ENCODE measurements at places on chromosomes 6 and 20. TPM values are rescaled to one million over a fixed set of nuclear protein-coding genes. Genes with fewer than 3 reads are reported as not detected.

Gene TP53INP2
- 72.0 TPM for polyA plus RNA-seq

Gene CRNKL1
- 10.9 TPM for polyA plus RNA-seq

DNA sequence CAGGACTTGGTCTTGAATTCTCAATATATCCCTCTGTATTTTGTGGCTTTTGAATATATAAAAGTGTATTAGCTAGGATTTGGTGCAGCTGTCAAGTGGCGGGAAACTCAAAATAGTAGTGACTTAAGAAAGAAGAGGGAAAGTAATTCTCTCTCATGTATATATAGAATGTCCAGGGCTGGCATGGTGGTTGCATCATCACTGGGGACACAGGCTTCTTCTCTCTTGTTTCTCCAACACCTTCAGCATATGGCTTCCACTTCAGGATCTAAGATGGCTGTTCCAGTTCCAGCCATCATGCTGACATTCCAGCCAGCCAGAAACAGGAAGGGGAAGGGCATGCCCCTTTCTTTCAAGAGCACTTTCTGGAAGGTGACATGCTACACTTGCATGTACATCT lies 11.8 kb upstream of the GPR6 start:
- DNase-seq: no peak

DNA sequence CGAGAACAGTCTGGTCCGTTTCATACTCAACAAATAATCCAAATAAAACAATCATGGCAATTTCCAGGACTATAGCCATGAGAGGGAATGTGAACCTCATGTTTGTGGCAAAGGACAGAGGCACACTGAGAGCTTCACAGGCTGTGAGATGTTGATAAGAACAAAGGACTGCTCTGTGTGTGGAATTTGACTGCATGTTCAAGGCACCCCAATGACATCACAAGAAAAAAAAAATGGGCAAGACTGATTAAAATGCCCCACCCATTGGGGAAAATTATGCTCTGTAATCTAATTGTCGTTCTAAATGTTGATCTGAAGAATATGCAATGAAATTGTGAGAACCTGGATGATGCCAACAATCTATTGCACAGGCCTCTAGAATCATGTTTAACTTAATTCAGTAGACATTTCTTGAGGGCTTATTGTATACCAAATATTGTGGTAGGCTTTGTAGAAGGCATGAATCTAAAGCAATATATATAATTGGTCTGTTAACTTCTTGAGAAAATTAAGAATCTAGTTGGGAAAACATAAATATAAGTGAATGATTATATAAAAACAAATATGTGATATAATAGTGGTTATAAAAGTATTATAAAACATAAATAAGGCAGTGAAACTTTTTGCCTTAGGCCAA lies at the start of gene RHAG:
Gene RHAG (minus strand): TSS at position 127 of the 637 bp plus-strand sequence. CDS start 27 bp downstream, at position 100.
- DNase-seq: no peak

Gene SYNGAP1
- polyA plus RNA-seq: 8.0 TPM

GRCh38 chr6:114342826-114343781 lies at the start of gene HS3ST5:
Gene HS3ST5 (minus strand): TSS chr6:114343023. CDS start chr6:114062845, 280,178 bp downstream.
- DNase-seq: peak; percentile 50

DNA sequence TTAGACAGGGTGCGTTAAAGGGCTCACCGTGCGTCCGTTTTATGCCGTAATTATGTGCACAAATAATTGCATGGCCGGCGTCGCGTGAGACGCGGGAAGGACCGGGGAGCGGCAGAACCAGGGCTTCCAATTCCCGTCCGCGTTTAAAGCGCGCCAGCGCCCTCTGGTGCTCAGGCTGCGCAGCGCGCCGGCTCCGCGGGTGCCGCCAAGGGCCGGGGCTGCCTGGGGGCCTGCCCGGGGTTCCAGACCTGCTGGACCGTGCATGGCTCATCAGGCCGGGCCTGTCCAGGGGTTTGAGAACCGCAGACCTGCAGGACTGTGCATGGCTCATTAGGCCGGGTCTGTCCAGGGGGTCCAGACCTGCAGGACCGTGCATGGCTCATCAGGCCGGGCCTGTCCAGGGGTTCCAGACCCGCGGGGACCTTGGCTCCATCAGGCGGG lies 369.0 kb downstream of the THBS2 start:
- DNase-seq: peak; percentile 92

- no peak for DNase-seq
These were observed 248.8 kb downstream of the SOD2 start for GRCh38 chr6:159444056-159444760.

GRCh38 chr6:169140986-169141495 lies 112.6 kb downstream of the THBS2 start:
- no peak for DNase-seq

- no peak for DNase-seq
These were observed 243.0 kb downstream of the CD83 start for GRCh38 chr6:14360565-14360964.

Measured in right cardiac atrium (tissue), 5 donors.